T-cell (primary cell): ENCODE measurements at places on chromosomes 3 and 15.
A peak's percentile ranks its signal among the peaks of the same experiment; 100 is the strongest.

DNA sequence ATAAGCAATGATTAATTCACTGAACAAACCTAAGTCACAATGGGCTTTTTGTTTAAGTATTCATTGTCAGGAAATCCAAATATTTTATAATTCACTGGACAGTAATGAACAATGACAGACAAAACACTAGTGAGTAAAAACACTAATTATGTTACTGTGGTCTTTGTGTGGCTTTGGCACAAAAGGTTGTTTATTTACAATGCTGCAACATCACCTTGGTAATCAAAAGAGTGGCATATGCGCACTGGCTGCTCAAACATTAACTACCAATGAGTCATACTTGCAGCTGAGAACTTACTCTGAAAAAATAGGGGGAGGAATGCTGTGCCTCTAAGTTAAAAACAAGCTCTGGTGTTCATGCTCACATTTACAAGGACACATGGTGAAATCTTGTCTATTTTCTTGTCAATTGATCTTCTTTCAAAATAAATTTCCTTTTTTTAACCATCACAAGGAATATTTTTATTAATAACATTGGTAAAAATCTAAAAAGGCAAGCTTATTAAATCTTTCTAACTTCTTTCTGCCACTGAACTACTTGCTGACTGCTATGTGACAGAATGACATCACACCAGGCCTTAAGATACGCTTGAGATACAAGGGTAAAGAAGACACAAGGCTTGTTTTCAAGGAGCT lies 85.2 kb upstream of the PPIB start:
- H3K4me1 ChIP-seq = peaks cover 4% of the 10 kb centered on the region
- peak; percentile 3 for DNase-seq
- no peaks in the 10 kb centered on the region for H3K27me3 ChIP-seq
- no peak overlapping the region for H3K4me3 ChIP-seq
- H3K36me3 ChIP-seq = peaks cover 6% of the 10 kb centered on the region
- H3K27ac ChIP-seq = peak overlapping the region; percentile 29

DNA sequence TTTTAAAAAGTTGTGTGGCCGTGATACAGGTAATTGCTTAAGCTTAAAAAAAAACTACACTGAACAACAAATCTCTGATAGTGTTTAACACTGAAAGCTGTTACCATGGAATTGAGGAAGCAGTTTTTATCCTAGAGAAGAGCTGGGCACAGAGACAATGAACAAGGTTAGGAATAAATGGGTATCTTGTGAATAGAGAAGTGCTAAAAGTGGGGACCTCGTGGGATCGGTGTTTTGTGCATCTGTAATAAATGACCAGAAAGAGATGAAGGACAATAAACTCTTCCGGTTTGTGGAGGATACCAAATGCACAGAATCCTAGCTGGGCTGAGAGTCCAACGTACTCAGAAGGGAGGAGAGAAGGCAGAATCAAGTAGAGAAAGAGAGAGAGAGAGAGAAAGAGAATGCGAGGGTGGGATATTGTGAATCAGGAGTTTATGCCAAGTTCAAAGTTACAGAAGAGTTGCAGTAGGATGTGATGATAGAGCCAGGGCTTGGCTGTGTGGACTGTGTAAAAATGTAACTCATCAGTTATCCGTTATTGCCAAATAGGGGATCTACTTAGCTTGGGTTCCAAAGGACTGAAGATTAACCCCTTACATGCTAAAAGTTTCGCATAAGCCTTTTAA lies 148.9 kb downstream of the IL20RB start:
- H3K4me1 ChIP-seq = no peaks in the 10 kb centered on the region
- H3K4me3 ChIP-seq = no peak overlapping the region
- peaks cover 2% of the 10 kb centered on the region for H3K27me3 ChIP-seq

DNA sequence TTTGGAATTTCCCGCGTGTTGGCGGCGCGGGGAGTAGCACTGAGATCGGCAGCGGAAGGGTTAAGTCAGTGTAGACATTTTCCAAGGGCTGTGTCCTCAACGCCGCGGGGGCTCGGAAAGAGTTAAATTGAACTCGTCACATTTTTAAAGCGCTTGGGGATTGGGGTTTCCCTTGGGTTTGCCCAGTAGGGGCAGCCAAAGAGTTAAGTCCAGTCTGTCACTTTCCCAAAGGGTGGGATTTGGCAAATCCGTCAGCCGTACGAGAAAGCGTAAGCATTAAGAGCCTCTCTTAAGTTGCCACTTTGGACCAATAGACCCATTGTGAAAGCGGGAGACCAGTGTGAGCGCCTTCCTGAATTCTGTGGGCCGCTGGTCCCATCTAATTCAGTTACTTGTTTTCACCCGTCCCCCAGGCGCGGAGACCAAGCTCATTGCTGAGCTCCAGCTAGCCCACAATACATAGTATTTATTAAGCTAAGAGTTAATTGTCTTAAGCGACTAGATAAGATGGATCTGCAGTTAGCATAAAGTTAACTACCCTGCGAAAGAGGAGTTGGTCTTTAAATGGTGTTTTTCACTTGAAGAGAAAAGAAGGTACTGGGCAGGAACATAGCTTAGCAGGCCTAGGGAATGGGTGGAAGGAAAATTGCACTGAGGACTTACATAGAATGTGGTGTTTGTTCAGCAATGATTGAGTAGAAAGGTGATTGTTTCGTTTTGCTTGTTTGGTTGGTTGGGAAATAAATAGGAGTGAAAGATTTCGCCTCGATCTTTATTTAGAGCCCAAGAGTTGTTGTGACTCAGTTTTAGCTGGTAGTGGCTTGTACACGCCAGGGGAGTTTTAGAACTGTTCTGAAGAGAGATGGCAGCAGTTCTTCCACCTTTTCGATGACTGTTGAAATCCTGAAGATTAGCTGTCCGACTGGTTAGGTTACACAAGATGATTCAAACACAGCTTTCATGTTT lies 932 bp downstream of the ARL8B start:
- no peaks in the 10 kb centered on the region for H3K36me3 ChIP-seq
- peak overlapping the region; percentile 84 for H3K27ac ChIP-seq
- peak overlapping the region; percentile 98 for H3K4me3 ChIP-seq

DNA sequence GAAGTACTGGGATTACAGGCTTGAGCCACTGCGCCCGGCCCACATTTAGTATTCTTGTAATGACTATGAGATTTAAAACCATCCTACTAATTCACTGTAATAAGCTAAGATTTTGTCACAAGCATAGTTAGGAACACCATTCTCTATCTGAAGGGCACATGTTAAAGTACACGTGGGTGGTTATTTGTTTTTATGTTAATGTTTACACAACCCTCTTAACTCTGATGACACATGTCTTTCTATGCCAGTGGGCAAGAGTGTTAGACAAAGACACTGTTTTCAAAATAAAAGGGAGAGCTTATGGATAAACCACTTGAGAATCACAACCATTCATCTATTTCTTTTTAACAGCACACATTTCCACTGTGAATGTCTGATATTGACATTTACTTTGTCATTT lies 537.6 kb upstream of the IL12A start:
- no peak for DNase-seq
- H3K36me3 ChIP-seq = no peaks in the 10 kb centered on the region
- no peaks in the 10 kb centered on the region for H3K4me1 ChIP-seq
- no peak overlapping the region for H3K27ac ChIP-seq
- H3K27me3 ChIP-seq = no peaks in the 10 kb centered on the region

GRCh38 chr3:27326629-27327545 lies 42.3 kb downstream of the NEK10 start:
- no peak for DNase-seq
- H3K27me3 ChIP-seq = no peaks in the 10 kb centered on the region
- H3K4me3 ChIP-seq = no peak overlapping the region
- H3K4me1 ChIP-seq = no peaks in the 10 kb centered on the region

GRCh38 chr3:63354160-63354559 lies 76.1 kb downstream of the SYNPR start:
- no peaks in the 10 kb centered on the region for H3K4me1 ChIP-seq
- H3K4me3 ChIP-seq = no peak overlapping the region
- DNase-seq = no peak
- H3K27me3 ChIP-seq = no peaks in the 10 kb centered on the region

GRCh38 chr3:127745656-127746399 lies 73.1 kb downstream of the ABTB1 start:
- H3K4me1 ChIP-seq = no peaks in the 10 kb centered on the region
- no peak overlapping the region for H3K4me3 ChIP-seq
- no peak for DNase-seq
- H3K27me3 ChIP-seq = peaks cover 19% of the 10 kb centered on the region
- no peaks in the 10 kb centered on the region for H3K36me3 ChIP-seq

DNA sequence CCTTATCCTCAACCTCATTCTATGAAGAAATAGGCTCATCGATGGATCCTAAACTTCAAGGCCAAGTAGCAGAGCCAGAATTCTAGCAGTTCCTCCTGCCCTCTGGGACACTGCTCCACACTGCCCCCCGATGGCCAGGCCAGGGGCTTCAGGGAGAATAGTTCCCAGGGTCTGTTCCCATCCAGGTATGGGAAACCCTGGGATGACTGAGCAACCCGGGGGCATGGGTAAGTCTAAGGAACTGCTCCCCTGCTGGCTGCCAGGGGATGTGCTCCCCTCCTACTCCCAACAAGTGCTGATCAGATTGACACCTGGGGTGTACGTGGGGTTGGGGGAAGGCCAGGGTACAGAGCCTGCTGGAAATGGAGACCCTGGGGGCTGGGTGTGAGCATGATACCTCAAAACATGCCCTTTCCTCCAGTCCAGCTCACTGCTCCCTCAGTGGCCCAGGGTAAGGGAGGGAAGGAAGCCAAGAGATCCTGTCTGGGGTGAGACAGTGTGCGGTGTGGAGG lies 7.6 kb downstream of the ULK3 start:
- peaks cover 19% of the 10 kb centered on the region for H3K36me3 ChIP-seq
- H3K27me3 ChIP-seq = no peaks in the 10 kb centered on the region
- no peak overlapping the region for H3K27ac ChIP-seq

DNA sequence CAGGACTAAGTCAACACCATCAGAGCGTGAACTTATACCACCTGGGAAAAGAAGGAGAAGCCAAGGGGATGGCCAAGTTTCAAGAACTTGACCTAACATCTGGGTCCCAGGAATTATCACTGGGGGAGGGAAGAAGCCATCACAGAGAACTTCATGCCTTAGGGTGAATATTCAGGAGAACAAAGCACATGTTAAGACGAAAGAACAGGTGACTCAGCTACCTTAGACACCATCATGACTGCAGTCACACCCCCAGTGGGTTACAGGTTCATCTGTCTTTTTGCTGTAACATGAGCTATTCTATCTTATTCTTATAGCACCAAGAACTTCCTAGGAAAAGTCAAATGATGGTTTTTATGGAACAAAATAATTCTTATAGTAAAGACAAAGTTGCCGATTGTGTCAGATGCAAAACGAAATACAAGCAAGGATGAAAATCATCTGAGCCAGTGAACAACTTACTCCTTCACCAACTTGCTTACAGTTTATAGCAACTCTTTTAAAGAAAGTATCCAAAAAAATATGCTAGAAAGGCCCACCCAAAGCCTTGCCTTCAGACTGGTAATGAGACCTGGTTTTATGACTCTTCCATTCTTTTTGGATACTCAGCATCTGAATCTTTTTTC lies 72.0 kb downstream of the TPRA1 start:
- no peaks in the 10 kb centered on the region for H3K36me3 ChIP-seq
- no peak overlapping the region for H3K4me3 ChIP-seq
- no peak overlapping the region for H3K27ac ChIP-seq
- no peak for DNase-seq
- no peaks in the 10 kb centered on the region for H3K4me1 ChIP-seq

- no peaks in the 10 kb centered on the region for H3K27me3 ChIP-seq
- no peak for DNase-seq
- no peak overlapping the region for H3K4me3 ChIP-seq
- no peaks in the 10 kb centered on the region for H3K36me3 ChIP-seq
Measured at GRCh38 chr3:83233715-83234114, 1472.3 kb upstream of the GBE1 start.

GRCh38 chr15:72233769-72234168 lies 2.8 kb upstream of the PKM start:
- H3K36me3 ChIP-seq = no peaks in the 10 kb centered on the region
- peaks cover 40% of the 10 kb centered on the region for H3K4me1 ChIP-seq
- no peak overlapping the region for H3K4me3 ChIP-seq

- no peak overlapping the region for H3K27ac ChIP-seq
- H3K36me3 ChIP-seq = peaks cover 5% of the 10 kb centered on the region
- no peaks in the 10 kb centered on the region for H3K4me1 ChIP-seq
Measured at GRCh38 chr15:51938286-51938685, 33.3 kb downstream of the LEO1 start.

DNA sequence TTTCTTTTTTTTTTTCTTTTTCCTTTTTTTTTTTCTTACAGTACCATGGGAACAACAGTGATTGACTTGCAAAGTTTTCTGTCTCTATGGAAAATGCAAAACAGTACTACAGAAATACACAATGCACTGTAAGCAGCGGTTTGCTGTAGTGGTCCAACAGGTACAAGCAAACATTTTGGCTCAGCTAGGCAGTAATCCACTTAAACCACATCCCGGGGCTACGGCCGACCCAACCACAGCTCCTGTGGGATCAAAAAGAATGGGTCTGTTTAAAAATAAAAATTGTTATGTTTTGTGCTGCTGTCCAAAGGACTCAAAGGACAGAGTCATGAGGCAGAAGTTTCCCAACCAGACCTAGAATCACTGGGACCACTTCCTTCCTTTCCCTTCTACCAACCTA lies 667.1 kb upstream of the ADAMTS9 start:
- DNase-seq = no peak
- no peaks in the 10 kb centered on the region for H3K36me3 ChIP-seq
- H3K4me3 ChIP-seq = no peak overlapping the region
- H3K27ac ChIP-seq = no peak overlapping the region
- H3K27me3 ChIP-seq = peaks cover 8% of the 10 kb centered on the region
- H3K4me1 ChIP-seq = no peaks in the 10 kb centered on the region

DNA sequence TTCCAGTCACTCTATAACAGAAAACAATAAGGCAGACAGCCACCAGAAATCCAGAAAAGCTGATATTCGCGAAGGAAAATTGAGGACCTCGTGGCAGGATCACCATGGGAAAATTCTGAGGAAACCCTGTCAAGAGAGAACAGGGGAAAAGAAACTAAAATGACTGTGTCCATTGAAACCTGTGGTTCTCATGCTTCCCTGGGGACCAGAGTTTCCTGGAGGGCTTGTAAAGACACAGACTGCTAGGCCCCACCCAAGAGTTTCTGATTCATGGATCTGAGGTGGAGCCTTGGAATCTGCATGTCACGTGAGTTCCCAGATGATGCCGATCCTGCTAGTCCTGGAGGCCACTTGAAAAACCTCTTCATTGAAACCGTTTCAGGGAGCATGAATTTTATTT lies 420.5 kb downstream of the EPHB1 start:
- H3K4me1 ChIP-seq = no peaks in the 10 kb centered on the region
- DNase-seq = no peak
- no peaks in the 10 kb centered on the region for H3K27me3 ChIP-seq
- H3K4me3 ChIP-seq = no peak overlapping the region
- no peak overlapping the region for H3K27ac ChIP-seq

GRCh38 chr15:80404057-80404760 lies at the start of gene ARNT2:
Gene ARNT2, plus strand, starts transcription at chr15:80404382. Its CDS starts 134 bp downstream, at chr15:80404516.
- peaks cover 37% of the 10 kb centered on the region for H3K27me3 ChIP-seq
- H3K4me3 ChIP-seq = peak within 1 kb of the TSS; percentile 32
- DNase-seq = no peak
- H3K27ac ChIP-seq = no peak within 1 kb of the TSS
